SK-N-MC (cell line): ENCODE measurements at places on chromosomes 1 and 21.
A peak's percentile ranks its signal among the peaks of the same experiment; 100 is the strongest.

DNA sequence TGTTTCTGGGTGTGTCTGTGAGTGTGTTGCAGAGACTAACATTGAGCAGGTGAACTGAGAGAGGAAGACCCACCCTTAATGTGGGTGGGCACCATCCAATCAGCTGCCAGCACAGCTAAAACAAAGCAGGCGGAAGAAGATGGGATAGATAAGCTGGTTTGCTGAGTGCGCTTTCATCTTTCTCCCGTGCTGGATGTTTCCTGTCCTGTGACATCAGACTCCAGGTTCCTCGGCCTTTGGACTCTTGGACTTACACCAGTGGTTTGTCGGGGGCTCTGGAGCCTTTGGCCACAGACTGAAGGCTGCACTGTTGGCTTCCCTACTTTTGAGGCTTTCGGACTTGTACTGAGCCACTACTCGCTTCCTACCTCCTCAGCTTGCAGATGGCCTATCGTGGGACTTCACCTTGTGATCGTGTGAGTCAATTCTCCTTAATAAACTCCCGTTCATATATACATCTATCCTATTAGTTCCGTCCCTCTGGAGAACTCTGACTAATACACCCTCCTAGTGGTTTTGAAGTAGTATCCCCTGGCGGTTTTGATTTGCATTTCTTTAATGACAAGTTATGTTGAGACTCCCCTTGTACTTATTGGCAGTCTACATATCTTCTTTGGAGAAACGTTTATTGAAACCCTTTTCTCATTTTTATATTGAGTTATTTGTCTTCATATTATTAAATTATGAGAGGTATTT, 546.6 kb upstream of the TMPRSS15 start:
- no peak for DNase-seq

- no peak for DNase-seq
These were observed 84.9 kb upstream of the ARHGEF16 start for GRCh38 chr1:3369446-3370076.

GRCh38 chr1:87821335-87821697, 492.6 kb downstream of the LMO4 start:
- DNase-seq = no peak

- DNase-seq = no peak
These were observed 139.4 kb downstream of the RUNX1 start for GRCh38 chr21:34909492-34910292.

- DNase-seq = no peak
These were observed 4.8 kb upstream of the KCNAB2 start for GRCh38 chr1:6040861-6041415.

- DNase-seq = no peak
These were observed 59.8 kb downstream of the XCL1 start for GRCh38 chr1:168636200-168636599.

DNA sequence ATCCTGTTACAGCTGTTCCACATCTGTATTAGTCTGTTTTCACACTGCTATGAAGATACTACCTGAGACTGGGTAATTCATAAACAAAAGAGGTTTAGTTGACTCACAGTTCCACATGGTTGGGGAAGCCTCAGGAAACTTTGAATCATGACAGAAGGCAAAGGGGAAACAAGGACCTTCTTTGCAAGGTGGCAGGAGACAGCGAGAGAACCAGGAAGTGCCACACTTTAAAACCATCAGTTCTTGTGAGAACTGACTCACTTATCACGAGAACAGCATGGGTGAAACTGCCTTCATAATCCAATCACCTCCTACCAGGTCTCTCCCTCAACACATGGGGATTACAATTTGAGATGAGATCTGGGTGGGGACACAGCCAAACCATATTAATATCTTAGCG, 110.3 kb upstream of the TRABD2B start:
- no peak for DNase-seq

GRCh38 chr1:20361805-20362381, 71.2 kb downstream of the VWA5B1 start:
- no peak for DNase-seq

DNA sequence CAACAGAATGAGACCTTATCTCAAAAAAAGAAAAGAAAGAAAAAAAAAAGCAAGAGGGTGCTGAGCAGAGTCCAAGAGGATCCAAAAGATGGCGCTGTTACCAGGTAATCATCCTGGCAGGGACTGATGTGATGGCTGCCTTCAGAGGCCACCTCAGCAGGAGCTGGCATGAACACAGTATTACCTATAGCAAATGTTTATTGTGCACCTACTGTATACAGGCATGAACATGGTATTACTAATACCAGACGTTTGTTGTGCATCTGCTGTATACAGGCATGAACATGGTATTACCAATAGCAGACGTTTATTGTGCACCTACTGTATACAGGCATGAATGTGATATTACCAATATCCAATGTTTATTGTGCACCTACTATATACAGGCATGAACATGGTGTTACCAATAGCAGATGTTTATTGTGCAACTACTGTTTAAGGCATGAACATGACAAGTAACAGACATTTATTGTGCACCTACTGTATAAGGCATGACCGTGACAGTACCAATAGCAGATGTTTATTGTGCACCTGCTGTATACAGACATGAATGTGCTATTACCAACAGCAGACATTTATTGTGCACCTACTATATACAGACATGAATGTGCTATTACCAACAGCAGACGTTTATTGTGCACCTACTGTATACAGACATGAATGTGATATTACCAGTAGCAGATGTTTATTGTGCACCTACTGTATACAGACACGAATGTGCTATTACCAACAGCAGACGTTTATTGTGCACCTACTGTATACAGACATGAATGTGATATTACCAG, 115.1 kb upstream of the TMEM51 start:
- DNase-seq = no peak

DNA sequence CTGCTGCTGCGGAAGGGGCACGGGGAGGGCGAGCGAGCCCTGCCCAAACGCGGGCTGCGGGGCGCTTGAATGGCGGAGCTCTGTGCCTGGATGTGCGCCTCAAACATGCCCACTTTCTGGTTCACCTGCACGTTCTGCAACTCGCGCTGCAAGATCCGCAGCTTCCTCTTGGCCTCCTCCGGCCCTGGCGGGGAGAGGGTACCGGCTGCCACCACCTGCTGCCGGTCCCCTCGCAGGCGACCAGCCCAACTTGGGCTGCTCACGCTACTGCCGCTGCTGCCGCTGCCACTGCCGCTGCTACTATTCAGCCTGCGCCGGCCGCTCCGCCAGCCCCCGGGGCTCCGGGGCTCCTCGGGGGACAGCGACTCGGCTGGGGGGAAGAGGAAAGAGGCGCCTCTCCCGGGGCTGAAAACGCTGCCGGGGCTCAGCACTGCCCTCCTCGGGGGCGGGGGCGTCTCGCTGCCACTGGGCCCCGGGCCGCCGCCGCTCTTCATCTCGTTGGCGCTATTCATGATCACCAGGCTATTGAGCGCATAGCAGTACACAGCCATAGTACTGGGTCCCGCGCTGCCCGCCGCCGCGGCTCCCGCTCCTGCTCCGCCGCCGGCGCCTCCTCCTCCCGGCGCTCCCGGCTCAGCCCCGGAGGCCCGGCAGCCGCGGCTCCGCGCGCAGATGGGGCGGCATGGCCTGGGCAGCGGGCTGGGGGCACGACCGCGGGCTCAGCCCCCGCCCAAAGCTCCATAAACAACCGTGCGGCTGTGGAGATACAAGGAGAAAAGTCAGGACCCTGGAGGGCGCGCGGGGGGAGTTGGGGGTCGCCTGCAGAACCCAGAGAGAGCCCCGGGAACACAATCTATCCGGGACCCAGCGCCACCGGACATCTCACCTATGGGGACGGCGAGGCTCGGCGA, 1.9 kb downstream of the ITPKB start:
- no peak for DNase-seq

DNA sequence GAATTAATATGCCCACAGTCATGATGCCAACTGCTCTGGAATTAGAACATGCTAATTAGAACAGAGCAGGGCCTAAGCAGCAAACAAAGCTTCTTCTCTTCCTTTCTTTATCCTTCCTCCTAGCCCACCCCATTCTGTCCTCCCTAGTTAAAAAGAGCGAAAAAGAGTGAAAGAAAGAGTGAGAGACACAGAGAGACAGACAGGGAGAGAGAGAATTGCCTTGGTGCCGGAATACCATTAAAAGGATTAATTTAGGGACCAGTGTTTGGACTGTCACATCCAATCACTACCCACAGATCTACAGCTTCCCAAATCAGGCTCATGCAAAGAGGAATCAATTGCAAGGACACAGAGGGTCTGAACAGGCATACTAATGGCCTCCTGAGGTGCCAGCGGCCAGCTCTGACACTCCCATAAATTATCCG, 7.0 kb downstream of the ERI3 start:
- DNase-seq = no peak

- DNase-seq = peak; percentile 12
These were observed 185.8 kb downstream of the MRPL39 start for GRCh38 chr21:25421321-25422028.

DNA sequence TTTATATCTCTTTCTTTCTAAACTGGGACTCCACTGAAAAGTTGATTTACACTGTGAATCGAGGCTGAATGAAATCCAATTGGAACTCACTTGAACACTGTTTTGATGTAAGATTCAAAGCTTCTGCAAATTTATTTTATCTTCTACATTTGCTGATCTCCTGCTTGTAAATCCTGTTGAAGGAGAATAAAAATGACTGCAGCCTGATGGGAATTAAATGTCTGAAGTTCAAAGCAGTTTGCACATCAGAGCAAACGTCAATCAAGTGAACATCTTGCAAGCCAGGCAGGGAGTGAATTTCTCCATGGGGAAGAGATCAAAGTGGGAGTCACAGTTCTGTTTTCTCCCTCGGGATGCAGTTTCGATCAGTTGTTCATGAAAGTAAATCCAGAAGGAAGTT, 127.2 kb downstream of the CACHD1 start:
- no peak for DNase-seq

- DNase-seq = no peak
These were observed 44.8 kb downstream of the PCNT start for GRCh38 chr21:46368533-46369285.

GRCh38 chr21:44454747-44455523, at the start of gene LRRC3:
Gene LRRC3 (plus strand): TSS chr21:44455510. CDS start chr21:44456645, 1,135 bp downstream.
- peak; percentile 3 for DNase-seq

- no peak for DNase-seq
These were observed 13.2 kb downstream of the HSD11B1 start for GRCh38 chr1:209717818-209718217.

DNA sequence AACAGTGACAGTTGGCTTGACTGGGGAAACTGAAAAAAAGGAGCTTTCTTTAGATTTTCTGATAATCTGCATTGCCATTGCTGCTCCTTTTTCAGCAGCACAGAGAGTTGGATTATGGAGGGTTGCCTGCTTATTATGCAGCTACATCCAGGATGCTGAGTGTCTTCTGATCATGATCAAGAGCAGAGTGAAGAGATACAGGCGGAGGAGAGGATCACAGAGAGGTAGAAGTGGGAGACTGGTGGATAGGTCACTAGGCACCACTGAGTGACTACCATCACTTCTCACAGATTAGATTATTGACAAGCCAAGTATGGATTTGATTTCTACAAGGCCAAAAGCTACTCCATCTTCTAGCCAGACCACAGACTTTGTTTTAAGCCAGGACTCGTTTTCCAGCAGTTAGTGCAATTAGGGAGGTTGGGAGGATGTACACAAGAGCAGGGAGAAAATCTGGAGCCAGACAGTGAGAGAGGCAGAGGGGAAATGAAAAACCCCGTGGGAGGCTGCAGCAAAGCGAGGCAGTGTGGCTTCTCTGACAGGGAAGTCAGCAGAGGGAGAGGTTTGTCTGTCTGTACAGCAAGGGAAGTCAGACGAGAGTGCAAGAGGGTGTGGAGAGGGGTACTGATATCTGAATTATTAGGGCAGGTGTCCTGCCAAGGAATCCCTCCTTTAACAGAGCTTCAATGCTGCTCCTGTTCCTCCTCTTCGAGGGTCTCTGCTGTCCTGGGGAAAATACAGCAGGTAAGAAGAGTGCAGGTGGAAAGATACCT, at the start of gene CD1E:
Gene CD1E (plus strand): TSS at position 592 of the 773 bp plus-strand sequence. CDS start 95 bp downstream, at position 687.
- DNase-seq = no peak

- no peak for DNase-seq
These were observed 154.3 kb upstream of the COL6A1 start for GRCh38 chr21:45827302-45827692.

GRCh38 chr1:2391931-2392509, 379 bp downstream of the RER1 start:
- DNase-seq = no peak

GRCh38 chr1:66890621-66891020, 34.0 kb downstream of the DNAI4 start:
- no peak for DNase-seq

GRCh38 chr1:116150368-116150767, 39.2 kb downstream of the MAB21L3 start:
- DNase-seq = no peak

- DNase-seq = no peak
These were observed 173.0 kb downstream of the VPS13D start for GRCh38 chr1:12402842-12403241.

- DNase-seq = no peak
These were observed 29.6 kb upstream of the TENT5C start for GRCh38 chr1:117576236-117576635.

GRCh38 chr1:182520736-182521135, 68.3 kb downstream of the RNASEL start:
- DNase-seq = no peak

DNA sequence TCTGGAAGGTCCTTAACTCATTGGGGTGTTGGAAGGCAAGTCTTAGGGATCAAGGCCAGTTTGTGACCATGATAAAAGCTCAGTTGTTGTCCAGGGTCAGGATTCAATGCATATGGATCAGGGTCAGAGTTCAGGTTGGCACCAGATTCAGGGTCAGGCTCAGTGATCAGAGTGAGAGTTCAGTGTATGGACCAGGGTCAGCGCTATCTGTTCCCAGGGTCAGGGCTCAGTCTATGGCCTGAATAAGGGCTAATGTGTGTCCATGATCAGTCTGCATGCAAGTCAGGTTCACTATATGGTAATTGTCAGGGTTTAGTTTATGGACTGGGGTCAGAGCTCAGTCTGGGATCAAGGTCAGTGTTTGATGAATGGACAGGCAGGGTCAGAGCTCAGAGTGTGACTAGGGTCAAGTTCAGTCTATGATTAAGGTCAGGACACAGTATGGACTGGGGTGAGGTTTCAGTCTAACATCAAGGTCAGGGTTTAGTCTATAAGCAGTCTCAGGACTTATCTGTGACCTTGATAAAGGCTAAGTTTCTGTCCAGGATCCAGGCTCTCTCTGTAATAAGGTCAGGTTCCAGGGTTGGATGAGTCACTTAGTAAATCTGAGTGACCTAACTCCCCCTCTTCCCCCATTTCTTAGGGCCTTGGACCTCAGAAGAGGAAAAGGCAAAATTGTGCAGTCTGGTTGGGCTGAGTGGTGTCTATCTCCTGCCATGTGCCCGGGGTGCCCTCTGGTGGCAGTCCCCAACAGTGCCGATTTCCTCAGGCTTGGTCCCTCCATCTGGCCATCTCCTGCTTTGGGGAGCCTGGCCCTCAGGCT, 23.8 kb downstream of the KNCN start:
- DNase-seq = no peak
